ENCODE measurements at places on chromosomes 4 and X. TPM values are rescaled to one million over a fixed set of nuclear protein-coding genes. Genes with fewer than 3 reads are reported as not detected.

GRCh38 chr4:8331575-8331955 lies 62.0 kb downstream of the HTRA3 start:
- H3K4me1 ChIP-seq = no peaks in the 10 kb centered on the region
- no peak overlapping the region for H3K27ac ChIP-seq
- no peaks in the 10 kb centered on the region for H3K27me3 ChIP-seq
- H3K4me3 ChIP-seq = no peak overlapping the region
- DNase-seq = no peak
- no peaks in the 10 kb centered on the region for H3K36me3 ChIP-seq

- no peak overlapping the region for H3K27ac ChIP-seq
- H3K36me3 ChIP-seq = no peaks in the 10 kb centered on the region
- no peaks in the 10 kb centered on the region for H3K4me1 ChIP-seq
- DNase-seq = no peak
Observed at GRCh38 chrX:39162322-39162735, 361.1 kb downstream of the MID1IP1 start.

Gene C4orf36
- 1.7 TPM for total RNA-seq

Gene MFAP3L
- total RNA-seq = 4.7 TPM

Gene FHIP1A
- total RNA-seq = 20.0 TPM

Gene IBSP
- total RNA-seq = 0.24 TPM
